Daoy (cell line): ENCODE measurements at places on chromosomes 1 and 21. TPM values are rescaled to one million over a fixed set of nuclear protein-coding genes. Genes with fewer than 3 reads are reported as not detected.
A peak's percentile ranks its signal among the peaks of the same experiment; 100 is the strongest.

DNA sequence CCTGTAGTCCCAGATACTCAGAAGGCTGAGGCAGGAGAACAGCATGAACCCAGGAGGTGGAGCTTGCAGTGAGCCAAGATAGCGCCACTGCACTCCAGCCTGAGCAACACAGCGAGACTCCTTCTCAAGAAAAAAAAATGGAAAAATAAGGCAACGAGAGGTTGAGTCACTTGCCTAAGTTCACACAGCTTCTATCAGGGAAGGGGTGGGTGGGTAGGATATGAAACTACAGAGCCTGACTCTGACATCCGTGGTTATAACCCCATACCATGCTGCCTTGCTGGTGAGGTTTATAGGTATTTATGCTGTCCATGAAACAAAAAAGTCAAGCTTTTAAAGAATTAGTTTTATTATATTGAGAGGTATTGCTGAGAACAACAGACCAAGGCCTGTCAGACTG is 61.5 kb upstream of the RAB4A start:
- DNase-seq, result peak; percentile 49

The KCNA2 gene
- total RNA-seq, result 0.15 and 0.17 TPM in 2 replicates

DNA sequence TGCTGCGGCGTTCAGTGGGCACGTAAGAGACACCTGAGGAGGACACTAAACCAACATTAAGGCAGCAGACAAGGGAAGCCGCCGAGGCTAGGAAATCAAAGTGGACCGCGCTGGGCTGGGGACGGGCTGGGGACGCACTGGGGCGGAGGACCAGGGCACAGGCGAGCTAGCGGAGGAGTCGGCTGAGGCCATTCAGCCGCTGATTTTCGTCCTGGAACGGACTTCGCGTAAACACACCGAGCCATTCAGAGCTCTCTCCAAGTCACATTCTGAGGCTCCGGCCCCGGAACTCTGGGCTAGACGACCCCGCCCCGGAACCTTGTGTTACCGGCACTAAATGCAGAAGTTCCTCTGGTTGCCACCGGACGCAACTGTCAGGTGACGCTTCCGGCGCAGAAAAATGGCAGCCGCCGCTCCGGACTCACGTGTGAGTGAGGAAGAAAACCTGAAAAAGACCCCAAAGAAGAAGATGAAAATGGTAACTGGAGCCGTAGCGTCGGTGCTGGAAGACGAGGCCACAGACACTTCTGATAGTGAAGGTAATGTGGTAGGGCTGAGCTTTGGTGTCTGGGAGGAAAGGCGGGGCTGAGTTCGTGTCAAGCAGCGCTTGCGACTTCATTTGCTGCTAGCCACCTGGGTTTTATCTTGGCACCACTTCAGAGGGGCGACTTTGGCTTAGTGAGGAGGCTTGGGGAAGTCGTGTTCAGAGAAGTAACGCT is at the start of gene RRP15:
Gene RRP15, plus strand, starts transcription at position 377 of the 719 bp plus-strand sequence. Its CDS starts 24 bp downstream, at position 401.
- peak; percentile 92 for DNase-seq

The HES2 gene
- total RNA-seq, result 0.27 TPM in 1 of 2 replicates, not detected in the other

GRCh38 chr1:39165049-39165448 is 39.4 kb upstream of the MACF1 start:
- DNase-seq, result no peak

The LCA5L gene
- 0.91 and 6.0 TPM in 2 replicates for total RNA-seq

The KRTAP10-4 gene
- not detected in 2 replicates for total RNA-seq

GRCh38 chr1:219555031-219555692 is 57.7 kb downstream of the ZC3H11B start:
- peak; percentile 65 for DNase-seq

DNA sequence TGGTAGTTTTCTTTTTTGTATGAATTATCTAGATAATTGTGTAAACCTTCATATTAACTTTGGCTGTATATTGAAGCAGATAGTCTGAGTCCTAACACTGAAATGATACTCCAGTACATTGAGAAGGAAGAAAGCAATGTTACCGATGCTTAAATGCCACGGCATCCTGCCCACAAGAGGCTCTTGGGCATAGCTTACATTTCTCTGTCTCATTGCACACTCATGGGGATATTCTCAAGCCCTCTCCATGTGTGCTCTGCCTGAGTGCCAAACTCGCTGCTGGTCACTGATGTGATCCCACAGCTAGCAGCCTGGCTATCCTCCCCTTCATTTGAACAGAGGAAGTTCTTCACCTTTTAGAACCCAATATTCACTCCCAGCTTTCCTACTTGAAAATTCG is 179.4 kb downstream of the TGFB2 start:
- peak; percentile 57 for DNase-seq

DNA sequence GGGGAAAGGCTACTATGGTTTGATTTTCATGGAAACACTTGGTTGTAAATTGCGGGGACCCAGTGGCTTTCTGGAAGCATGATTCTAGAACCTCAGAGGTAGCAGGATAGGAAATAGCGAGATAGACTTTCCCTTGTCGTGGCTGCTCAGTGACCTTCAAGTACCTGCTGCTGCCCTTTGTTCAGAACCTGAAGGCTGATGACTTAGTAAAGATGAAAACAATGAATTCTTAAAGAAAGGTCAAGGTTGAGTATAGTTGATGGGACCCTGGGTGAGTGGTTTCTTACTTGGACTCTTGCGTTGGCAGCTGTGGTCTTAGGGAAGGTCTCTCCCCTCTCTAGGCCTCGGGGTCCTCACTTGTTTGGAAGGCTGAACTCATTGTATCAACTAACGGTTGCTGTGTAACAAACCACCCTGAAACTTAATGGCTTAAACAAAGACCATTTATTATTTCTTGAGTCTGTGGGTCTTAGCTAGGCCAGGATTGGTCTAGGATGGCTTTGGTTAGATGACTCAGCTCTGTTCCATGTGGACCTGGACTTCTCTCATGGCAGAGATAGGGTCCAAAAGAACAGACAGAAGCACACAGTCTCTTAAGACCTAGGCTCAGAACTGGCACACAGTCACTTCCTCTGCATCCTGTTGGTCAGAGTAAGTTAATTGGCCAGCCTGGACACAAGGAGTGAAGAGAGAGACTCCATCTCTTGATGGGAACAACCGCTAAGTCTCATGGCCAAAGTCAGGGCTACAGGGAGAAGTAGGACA is 89.2 kb upstream of the SELENON start:
- DNase-seq, result no peak

DNA sequence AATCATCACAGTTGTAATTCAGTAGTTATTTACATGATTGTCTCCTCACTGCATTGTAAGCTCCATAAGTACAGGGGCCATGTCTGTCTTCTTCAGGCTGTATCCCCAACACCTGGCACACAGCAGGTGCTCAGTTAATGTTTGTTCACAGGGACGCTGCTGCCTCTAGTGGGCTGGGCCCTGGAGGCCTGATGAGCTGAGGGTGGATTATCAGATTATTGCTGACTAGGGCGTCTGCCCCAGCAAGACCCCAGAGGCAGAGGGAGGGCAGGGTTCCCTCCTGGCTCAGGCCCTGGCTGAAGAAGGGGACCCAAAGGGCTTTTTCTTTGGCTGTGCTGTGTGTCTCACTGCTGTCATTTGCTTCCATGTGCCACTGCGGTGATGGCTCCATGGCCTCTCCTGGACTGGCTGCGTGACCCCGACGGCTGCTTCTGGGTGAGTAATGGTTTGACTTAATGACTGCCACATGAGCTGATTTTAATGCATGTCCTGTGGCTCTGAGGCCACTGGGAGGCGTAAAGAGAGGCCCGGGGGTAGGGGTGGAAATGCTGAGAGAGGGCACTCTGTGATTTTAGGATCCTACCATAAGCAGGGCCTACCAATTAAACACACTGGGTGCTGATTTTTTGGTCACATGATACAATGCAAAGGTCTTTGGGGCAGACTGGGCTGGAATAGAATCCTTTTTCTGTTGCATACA is 20.8 kb upstream of the EPB41 start:
- DNase-seq, result peak; percentile 53

GRCh38 chr1:183114441-183114840 is 71.6 kb upstream of the LAMC2 start:
- no peak for DNase-seq

The CRP gene
- not detected in 2 replicates for total RNA-seq

The FMO2 gene
- total RNA-seq, result not detected in 2 replicates

The ASCL5 gene
- total RNA-seq, result not detected in 2 replicates

DNA sequence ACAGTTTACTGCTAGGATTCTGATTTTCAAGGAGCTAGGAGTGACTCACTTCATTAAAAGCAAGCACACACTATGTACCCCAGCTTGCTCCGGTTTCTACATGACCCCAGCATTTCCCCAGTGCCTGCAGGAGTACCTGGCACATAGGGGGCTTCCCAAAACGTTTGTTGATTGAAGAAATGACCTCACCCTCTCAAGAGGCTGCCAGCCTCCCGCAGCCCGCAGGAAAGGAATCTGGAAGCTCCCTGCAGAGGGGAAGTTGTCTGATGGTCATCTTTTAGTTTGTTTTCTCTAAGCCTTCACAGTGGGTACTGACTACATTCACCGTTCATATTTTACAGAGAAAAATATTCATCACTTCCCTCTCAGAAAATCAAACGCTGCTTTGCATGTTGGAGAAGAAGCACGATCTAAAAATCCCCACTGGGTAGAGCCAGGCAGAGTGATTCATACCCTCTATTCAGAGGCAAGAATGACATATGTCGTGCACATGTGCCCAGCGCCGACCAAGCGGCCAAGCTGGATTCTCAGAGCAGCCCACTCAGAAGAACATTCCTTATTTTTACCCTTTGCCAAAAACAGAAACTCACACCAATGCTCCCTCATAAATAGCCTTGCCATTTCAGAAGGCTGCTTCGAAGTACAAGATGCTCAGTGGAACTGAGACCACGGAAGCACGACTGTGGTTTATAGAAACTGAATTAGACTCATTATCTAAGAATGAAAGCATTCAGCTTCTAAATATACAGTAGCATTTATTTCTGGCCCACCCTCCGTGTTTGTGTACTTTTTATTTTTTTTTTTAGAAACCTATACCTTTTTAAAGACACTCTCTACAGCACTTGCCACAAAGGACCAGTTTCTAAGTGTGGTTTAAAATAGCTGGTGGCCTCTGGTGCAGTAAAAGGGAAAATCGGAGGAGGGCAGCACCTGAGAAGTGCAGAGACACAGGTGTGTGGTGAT is 143.2 kb downstream of the MIS18A start:
- peak; percentile 73 for DNase-seq

- peak; percentile 34 for DNase-seq
Measured at GRCh38 chr1:211135342-211135950, 1.5 kb upstream of the KCNH1 start.

DNA sequence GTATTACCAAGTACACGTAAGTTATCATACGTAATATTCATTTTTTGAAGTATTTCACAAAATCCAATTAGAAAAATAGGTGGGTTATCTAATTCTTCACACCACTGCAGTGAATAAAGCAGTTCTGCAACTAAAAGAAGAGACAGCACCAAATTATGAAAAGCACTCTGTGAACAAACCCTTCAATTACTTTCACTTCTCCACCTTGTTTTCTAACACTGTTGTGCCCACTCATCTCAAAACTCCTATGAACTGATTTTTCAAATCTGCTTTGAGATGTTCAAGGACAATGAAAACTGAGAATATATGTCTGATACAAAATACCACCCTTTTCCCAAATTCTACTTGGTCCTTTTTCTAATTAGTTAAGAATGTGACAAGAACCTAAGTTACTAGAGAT is 39.4 kb downstream of the LTN1 start:
- DNase-seq, result no peak

DNA sequence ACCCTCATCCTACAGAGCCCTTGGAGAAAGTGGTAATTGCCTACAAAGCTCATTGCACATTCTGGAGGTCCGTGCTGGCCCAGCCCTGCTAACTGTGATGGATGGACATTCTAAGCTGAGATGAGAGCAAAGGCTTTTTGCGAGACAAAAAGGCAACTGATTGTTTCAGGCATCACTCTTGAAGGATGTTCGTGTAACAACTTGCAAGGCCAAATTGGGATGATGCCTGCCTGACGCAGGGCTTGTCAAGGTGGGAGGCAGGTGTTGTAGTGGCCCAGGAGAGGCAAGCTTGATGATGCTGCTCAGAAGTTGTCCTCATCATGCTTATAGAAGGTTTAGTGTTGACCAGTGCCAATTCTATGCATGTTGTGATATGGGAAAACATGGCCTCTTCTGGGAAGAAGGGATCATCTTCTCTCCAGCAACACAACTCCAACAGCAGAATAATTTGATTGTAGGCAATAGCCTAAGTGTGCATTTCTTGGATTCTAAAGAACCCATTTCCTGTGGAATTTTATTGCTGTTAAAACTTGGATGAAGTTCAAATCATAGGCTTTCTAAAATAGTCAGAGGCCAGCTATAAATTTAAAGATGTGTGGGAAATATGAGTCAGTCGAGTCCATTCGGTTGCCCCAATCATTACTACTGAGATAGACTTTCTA is 102.5 kb upstream of the COA6 start:
- DNase-seq, result no peak
